Esophagus mucosa (tissue), 1 donor: ENCODE measurements at places on chromosomes 11 and 22. TPM values are rescaled to one million over a fixed set of nuclear protein-coding genes. Genes with fewer than 3 reads are reported as not detected.

DNA sequence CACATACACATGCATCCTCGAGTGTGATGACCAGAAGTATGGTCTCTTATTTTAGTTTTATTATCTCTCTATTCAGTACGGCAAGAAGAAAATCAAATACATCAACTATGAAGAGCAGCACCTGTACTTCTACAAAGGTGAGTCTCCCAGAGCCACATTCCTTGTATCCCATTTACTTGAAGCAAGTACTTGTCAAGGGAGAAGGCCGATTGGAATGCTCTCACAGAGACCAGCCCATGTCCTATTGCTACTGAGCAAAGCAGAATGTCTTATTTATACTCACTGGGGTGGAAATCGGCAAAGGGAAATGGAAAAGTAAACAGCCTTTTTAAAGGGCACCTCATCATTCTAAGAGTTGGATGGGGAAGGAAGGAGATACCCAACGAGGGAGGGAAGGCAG lies 72.6 kb upstream of the OR5AK2 start:
- ATAC-seq = no peak

DNA sequence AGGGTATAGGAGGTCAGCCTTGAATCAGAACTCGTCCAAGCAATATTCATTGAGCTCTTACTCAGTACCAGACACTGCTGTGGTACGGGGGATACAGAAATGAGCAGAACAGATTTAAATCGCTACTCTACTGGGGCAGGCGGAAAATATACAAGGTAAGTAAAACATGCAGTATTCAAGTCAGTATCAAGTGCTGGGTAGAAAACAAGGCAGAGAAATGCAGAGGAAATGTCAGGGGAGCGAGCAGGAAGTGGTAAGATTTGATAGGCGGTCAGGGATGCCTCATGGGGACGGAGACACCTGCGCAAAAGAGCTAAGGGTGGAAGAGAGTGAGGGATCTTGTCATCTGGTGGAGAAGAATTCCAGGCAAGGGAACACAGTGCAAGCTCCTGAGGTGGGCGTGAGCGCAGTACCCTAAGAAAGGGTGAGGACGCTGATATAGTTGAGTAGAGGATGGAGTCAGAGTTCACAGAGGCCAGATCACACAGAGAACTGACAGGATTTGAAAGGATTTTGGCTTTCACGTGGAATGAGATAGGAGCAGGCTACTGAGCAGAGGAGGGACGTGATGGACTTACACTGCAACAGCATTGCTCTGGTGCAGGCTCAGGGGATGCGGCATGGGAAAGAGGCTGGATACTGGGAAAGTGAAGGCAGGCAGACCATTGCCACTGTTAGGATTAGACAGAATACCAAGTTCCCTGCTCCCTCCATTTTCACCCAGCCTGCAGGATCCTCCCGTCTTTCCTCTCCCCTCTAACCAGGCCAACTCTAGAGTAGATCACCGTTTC lies 35.8 kb downstream of the SC5D start:
- ATAC-seq = no peak

DNA sequence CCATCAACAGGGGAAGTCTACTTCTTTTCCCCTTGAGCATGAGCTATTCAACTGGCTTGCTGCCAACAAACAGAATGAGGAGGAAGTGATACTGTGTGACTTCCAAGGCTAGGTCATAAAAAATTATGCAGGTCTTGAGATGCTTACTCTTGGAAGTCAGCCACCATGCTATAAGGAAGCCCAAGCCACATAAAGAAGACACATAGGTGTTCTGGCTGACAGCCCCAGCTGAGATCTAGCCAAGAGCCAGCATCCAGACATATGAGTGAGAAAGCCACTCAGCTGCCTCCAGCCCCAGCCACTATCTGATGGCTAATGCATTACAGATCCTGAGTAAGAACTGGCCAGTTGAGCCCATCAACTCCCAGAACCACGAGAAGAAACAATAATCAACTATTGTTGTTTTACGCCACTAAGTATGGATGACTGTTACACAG lies 31.0 kb upstream of the PPP2R1B start:
- peak; percentile 77 for ATAC-seq

DNA sequence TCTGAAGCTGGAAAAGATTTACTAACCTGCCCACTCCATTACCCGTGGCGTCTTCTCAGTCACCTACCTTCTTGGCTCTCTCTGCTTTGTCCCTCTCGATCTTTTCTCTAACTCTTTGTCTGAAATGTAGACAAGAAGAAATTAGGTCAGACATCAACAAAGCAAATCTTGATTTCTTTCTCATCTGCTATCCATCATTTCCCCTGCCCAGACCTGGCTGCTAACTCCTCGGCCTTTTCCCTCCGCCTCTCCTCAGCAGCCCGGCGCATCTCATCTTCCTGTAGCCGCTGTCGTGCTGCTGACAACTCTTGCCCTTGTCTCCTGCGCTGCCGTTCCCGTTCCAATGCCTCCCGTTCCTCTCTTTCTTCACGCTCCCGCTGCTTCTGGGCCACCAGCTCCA lies 1.2 kb downstream of the UBXN1 start:
- no peak for ATAC-seq

GRCh38 chr22:36155702-36156101 lies 4.9 kb downstream of the APOL3 start:
- ATAC-seq = peak; percentile 27

- peak; percentile 40 for ATAC-seq
These were observed at the start of gene ABCG4 for GRCh38 chr11:119149018-119149785. TSS of gene ABCG4 (plus strand) at chr11:119149052. CDS start at chr11:119149966, 914 bp downstream.

Gene MS4A12
- total RNA-seq = not detected

DNA sequence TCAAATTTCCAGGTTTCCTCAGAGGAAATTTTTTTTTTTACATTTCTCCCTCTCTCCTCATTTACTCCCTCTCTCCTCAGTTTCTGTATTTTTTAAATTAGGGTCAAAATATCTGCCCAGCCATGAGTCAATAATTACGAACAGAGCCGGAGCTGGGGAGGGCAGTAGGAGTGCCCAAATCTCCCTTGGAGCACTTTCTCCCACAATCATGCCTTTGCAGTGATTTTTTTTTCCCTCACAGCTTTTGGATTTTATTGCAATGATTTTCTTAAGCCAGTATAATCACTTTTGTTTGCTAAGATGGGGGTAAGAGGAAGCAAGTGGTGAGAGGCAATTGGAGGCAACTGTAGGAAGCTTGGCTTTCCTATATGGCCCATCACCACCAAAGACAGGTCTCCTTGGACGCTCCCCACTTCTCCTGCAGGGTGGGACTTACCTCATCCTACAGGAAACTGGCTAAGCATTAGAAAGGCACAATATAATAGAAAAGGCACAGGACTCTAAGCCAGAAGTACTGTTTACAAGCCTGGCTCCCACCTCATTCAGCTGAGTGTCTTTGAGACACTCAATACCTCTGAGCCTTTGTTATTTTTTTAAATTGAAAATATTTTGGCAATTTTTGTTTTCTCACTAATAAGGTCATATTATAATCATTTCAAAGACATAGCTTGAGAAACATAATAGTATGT lies 192.6 kb upstream of the PITPNB start:
- ATAC-seq = no peak

GRCh38 chr22:21755851-21756284 lies 20.3 kb upstream of the YPEL1 start:
- ATAC-seq = no peak

DNA sequence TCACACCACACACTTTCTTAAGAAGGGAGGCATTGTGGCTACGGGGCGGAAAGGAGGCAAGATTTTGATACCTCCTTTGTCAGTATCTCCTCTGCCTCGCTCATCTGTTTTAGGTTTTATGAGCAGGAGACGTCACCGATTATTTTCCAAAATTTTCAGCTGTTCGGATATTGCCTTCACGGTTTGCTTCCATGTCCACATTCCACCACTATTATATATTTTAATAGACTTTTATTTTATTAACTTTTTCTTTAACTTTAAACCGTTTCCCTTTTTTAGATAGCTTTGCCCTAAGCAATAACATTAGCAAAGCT lies 33.7 kb upstream of the CREB3L1 start:
- no peak for ATAC-seq

- no peak for ATAC-seq
These were observed 2.1 kb upstream of the PIM3 start for GRCh38 chr22:49958366-49958921.

Gene ANGPTL5
- not detected for total RNA-seq

Gene SLC17A6
- not detected for total RNA-seq

DNA sequence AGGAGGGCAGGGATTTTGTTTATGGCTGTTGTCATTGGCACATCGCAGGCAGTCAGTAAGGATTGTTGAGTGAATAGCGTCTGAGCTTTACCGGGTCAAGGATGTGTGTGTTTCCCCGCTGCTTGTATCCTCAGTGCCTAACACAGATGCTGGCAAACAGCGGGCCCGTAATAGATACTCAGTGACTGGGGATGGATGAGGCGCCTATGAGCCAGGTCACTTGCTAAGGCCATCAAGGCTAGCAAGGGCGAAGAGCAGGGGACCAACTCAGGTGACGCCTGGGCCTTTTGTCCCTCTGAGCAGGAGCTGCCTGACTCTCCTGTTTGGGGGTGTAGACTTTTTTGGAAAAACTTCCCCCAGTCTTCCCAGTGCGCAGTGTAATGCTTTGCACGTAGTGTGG lies 118.1 kb downstream of the HIPK3 start:
- no peak for ATAC-seq

Gene MMP11
- 1.7 TPM for total RNA-seq

Gene RIC3
- total RNA-seq = 4.7 TPM

- no peak for ATAC-seq
These were observed 13.4 kb upstream of the CAPN5 start for GRCh38 chr11:77053217-77054015.

- peak; percentile 89 for ATAC-seq
These were observed 35.9 kb downstream of the RPL3 start for GRCh38 chr22:39283322-39284141.

- ATAC-seq = no peak
These were observed 666 bp downstream of the NELL1 start for GRCh38 chr11:20669820-20670684.

DNA sequence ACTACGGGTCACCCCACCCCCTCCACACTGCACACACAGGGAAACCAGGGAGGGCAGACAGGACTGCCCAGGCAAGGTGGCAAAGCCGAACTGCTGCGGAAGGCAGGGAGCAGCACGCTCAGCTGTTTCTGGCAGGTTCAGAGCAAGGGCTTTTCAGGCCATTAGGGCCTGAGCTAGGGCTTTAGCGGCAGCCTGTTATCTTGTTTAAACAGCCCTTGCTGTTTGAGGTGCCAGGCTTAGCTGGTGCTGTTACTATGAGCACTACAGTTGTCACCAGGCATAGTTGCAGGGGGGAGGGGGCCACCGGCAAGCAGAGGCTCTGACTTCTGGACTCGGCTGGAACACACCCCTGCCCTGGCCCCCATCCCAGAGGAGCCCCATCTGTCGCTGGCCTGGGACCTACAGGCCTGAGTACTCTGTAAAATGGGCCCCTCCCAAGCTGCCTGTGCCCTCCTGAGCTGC lies 34.9 kb downstream of the RSPH14 start:
- ATAC-seq = no peak

DNA sequence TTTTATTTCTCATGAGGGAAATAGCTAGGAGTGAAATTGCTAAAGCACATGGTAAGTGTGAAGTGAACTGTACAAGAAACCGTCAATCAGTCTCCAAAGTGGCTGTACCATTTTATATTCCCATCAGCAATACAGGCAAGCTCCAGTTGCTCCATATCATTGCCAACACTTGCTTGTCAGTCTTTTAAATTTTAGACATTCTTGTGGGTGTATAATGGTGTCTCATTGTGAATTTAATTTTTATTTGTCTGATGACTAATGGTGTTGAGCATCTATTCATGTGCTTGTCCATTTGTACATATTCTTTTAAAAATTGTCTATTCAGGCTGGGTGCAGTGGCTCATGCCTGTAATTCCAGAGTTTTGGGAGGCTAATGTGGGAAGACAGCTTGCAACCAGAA lies 34.1 kb upstream of the SMCO4 start:
- ATAC-seq = no peak

DNA sequence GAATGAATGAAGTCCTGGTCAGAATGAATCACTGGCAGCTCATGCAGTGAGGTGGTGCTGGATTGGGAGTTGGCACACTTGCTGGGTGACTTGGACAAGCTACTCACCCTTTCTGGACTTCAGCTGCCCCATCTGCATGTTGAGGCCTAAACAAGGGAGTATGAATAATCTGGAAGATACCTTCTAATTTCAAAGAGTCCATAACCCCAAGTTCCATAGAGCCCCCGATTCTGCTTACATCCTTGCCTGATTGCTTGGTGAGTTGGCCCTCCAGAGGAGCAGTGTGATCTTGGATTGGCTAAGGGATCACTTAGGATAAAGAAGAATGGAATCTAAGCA lies 18.3 kb upstream of the ACCSL start:
- no peak for ATAC-seq

Gene HOATZ
- not detected for total RNA-seq

- no peak for ATAC-seq
These were observed 91.6 kb downstream of the LDLRAD3 start for GRCh38 chr11:36035454-36035853.
